ENCODE measurements at places on chromosomes 5 and 9.

- DNase-seq, result no peak
Measured at GRCh38 chr9:69667306-69667705, 4.9 kb downstream of the APBA1 start.

GRCh38 chr5:83924891-83925290, 204.2 kb upstream of the HAPLN1 start:
- DNase-seq, result no peak

DNA sequence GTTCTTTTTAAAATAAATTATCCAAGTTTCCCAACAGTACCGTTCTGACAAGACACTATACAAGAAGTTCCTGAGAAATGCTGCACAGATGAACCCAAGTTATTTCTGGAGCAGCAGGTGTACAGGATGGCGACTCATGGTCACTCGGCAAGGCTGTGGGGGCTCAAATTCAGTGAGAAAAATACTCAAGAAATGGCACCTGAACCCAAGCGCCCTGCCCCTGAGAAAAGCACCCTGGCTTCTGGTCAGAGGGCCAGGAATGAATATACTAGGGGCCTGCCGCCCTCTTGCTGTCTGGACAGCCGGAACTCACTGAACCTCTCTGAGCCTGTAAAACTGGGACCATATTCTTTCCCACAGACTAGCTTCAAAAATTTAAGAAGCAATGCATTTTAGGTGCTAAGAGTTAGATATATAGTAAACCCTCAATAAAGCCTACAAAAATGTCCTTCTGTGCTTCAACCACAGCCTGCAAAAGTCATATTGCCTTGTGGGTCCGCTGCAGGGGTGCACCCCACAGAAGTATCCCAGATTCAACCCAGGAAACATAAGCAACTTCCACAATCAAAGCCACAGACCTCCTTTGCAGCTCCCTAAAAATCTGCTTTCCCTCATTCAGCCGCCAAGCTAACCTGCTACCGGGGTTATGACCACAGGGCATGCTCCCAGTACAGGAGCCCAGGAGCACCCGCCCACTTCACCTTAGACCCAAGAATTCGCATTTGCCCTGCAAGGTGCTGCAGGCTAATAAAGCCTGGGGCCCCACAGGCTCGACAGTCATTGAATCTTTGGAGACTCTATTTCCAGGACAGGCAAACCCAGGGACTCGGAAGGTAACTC, 1.4 kb downstream of the RAPGEF1 start:
- DNase-seq, result no peak

- no peak for DNase-seq
Measured at GRCh38 chr9:122056484-122056883, 36.6 kb downstream of the TTLL11 start.

- DNase-seq, result no peak
Measured at GRCh38 chr5:169221519-169221918, 79.4 kb downstream of the SLIT3 start.

GRCh38 chr5:132094393-132095076, 20.9 kb downstream of the CSF2 start:
- no peak for DNase-seq

DNA sequence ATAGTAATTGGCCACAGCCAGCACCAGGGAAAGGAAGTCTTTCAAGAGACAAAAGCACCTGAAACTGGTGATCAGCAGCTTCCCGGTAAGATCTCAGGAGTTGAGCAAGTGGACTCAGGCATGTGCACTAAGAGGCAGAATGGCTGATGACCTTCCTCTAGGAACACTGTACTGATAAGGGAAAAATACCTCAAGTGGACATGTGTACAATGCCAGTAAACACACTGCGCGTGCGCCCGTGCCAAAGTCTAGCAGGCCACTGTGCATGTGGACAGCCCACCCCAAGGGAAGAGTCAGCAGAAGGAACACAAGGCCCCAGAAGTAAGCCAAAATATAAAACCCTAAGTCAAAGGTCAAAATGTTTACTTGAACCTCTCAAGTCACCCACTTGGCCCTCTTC, 423.0 kb downstream of the TUSC1 start:
- DNase-seq, result no peak

DNA sequence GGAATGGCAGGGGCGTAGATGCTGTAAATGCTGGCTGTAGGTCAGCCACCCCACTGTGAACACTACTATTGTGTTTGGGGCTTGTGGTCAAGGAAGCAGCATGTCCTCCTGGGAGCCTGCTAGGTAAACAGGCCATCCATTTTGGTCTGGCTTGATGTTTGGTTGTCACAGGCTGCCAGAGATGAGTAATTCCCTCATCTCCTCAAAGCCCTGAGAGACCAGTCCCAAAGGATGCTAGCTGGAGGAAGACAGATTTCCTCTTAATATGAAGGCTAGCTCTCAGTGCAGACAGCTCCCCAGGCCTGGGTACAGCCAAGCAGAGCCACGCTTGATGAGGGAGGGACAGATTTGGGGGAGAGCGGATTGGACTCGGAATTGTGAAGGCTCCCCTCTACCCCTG, 72.5 kb upstream of the MAP1B start:
- no peak for DNase-seq

DNA sequence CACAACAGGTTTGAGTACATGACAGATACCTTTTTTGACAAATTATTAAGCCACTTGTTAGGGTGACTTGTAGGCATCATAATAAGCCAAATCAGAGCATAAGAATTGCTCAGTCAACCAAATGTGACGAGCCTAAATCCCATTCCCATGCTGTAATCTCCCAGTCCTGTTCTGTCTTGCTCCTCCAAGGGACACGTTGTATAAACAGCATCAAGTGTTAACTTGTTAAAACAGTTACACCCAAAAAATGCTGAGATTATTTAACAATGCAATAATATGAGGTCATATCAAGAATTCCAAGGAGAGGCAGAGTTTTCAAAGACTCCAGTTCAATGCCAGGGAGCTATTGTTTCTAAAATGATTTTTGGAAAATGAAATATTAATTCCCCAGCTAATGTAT, 76.2 kb downstream of the SH3TC2 start:
- no peak for DNase-seq

DNA sequence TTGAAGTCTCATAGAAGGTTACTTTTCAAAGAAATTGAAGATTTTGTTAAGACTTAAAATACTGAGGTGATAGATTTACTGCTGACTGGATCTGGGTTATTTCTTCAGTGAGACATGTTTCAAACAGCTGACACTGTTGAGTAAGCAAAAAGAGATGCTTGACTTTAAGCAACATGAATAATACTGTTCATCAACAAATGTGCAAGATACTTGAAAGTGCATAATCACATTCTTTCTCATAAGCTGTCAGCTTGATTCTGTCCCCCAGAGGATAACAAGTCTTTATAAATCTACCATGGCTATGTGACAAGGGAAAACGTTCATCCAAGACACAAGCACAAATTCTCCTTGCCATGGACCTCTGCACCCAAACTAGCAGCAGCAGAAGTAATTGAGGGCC, 260.1 kb upstream of the CDH18 start:
- DNase-seq, result no peak

DNA sequence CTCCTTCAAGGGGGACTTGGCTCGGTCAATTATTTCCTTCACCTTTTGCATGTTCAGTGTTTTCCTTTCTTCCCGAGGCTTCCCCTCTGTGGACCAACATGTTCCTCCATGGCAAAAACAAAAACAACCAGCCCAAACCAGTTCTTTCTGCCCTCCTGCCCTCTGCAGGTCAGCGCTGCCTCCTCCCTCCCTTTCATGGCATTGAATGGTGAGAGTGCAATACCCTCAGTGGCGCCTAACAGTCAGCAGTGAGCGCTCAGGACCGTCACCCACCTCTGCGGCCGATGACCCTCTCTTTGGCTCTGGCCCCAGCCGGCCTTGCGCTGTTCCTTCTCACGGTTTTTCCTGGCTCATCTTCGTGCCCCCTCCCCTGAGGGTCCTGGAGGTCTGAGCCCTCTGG, 34.4 kb upstream of the GNE start:
- DNase-seq, result no peak

Data from NCI-H1417 (cell line).